ENCODE measurements at places on chromosomes 1 and 21.

- no peak for DNase-seq
These were observed 357.4 kb downstream of the LMO4 start for GRCh38 chr1:87686136-87686495.

GRCh38 chr1:22105611-22106207 lies 37.2 kb downstream of the WNT4 start:
- no peak for DNase-seq

DNA sequence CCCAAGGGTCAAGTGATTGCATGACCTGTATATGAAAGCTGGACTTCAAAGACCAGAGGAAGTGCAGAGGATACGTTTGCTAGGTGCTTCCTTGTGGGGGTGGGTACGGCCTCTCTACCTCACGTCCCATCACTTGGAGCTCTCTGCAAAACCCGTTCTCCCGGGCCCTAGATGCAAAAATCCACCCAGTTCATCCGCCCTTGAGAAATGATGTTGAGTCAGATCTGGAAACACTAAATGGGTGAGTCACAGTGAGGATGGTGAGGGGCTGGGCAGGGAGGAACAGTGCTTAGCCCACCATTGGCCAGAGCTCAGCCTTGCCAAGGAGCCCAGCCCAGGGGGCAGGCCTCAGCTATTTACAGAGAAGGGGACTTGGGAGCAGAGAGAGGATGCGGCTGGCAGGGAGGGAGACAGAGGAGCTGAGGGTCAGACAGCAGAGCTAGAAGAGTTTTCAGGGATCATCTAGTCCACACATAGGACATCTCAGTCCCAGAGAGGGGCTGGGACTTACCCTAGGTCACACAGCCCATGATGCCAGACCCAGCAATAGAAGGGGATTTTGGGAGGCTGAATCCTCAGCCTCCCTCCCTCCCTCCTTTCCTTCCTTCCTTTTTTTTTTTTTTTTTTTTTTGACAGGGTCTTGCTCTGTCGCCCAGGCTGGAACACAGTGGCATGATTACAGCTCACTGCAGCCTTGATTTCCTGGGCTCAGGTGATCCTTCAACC lies 14.6 kb downstream of the ARHGEF10L start:
- no peak for DNase-seq

DNA sequence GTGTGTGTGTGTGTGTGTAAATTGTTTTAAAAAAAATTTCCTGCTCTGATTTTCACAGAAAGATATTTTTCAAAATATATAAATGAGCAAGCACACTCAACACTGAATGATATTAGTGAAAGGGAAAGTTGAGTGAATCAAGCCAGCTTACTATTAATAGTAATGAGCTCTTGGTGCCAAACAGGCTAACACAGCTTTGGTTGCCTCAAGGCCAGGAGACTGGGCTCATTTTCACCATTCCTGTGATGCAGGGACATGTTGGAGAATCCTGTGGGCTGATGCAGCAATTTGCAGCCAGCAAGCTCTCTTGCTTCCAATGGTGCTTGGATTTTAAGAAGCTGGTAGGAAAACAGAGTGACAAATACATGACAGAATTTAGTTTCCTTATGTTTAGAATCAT lies 30.2 kb downstream of the PLA2G4A start:
- no peak for DNase-seq

DNA sequence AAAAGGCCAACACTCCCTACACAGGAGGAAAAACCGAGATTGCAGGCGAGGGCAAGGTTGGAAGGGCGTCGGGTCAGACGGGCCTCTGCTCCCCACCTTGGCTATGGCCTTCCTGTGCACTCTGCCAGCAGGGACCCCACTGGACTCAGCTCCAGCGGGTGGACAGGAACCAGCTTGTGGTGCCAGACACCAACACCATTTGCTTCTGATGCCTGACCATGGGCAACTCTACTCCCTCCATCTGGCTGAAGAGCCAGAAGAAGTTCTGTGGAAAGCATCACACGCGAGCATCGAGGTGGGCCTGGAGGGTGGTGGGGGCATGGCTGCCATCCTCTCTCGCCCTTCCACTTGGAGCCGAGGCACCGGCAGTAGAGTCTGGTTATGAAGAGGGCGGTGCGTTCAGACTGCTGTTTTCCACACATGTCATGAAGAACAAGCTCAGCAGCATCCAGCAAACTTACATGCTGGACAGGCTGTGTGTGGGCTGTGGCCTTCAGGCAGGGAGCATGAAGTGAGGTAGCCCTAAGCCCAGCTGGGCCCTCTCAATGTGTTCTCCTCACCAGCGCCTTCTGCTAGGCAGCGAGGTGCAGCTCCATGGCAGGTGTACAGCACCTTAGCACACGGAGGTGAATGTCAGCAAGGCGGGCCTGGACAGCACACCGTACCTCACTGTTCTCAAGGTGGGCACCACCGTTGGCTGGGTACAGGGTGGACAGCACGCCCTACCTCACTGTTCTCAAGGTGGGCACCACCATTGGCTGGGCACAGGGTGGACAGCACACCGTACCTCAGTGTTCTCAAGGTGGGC lies 15.6 kb upstream of the ZNF669 start:
- DNase-seq, result no peak

GRCh38 chr1:26608895-26609294 lies 79.3 kb downstream of the RPS6KA1 start:
- no peak for DNase-seq
